ENCODE measurements at places on chromosomes 7 and 10.

DNA sequence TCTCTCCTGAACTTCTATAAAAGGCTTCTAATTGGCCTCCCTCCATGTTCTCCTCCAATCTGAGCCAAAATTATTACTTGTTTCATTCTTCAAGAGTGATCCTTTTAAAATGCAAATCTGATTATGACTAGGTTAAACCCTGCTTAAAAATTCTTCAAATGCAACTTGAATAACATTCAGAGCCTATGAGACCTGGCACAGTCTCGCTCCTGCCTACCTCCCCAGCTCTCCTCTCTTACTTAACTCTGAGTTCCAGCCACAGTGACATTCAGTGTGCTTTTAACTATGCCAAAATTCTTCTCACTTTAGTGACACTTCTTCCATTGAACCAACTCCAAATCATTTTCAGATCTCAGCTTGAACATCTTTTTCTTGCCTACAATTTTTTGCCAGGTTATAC lies 68.8 kb downstream of the TMEM168 start:
- no peak for DNase-seq

DNA sequence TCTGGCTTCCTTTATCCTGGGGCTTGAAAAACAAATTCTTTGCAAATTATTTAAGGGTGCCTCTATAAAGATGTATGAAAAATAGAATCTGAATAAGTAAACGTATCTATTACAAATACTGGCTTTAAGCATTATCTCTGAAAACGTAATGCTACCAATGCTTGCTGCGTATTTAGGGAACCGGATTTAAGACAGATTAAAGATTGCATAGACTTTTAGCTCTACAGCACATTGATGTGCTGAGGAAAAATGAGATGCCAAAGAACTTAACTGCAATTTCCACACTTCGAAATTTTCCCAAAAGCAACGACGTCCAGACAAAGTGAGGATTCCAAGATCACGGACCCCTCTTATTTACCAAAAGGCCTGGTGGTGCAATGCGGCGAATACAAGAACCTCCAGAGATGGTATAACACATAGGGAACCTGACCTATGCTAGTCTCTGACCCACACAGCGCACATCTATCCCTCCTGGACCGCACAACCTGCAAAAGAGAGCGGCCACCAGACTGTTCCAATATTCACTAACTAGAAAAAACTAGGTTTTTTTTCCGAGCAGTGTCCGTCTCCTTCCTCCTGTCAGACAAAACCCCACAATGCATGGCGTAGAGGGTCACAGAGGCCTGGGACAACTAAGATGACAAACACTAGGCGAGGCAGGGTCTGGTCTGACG lies 34.3 kb upstream of the PHF14 start:
- no peak for DNase-seq

GRCh38 chr10:43292755-43293676 lies 26.2 kb upstream of the RASGEF1A start:
- DNase-seq: no peak

DNA sequence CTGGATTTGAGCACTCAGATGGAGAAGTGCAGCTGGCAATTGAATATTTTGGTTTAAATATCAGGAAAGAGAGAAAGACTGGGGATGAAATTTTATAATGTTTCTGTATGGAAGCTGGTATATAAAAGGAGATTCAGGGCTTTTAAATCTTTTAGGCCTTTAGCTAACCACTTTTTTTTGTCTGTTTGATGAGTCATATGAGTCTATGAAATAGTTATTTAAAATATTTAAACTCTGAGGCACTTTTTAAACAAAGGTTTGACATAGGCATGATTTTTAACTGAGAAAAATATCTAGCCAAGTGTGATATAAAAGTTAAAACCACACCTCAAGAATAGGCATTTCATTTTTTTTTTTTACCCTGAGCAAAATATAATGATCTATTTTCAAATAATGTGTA lies 944.3 kb downstream of the GATA3 start:
- no peak for DNase-seq

- DNase-seq: no peak
These were observed 765.1 kb downstream of the SUGCT start for GRCh38 chr7:40899636-40900507.

DNA sequence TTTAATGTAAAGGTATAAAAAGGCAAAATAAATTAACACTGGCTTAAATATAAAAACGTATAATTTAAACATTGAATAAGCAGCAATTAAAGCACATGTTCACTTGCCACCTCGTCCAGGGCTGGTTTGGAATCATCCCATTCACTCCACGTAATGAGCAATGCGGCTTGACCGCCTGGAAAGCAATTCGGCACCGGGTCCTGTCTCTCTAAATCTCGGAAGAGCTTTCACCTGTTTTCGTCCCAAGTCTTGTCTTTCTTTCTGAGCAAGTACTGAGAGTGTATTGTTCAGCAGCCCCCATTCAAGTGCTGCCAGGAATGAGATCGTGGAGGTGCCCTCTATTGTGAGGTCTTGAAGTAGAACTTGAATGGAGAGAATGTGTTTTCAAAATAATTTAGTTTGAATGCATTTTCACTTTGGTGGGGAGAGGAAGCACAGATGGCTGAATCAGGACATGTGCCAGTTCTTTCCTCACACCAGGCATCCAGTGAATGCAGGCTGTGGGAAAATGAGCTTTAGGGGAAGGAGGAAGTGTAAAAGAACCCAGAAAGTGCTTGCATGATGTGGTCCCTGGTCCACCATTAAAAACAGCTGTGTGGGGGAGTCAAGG lies 515.2 kb downstream of the REEP3 start:
- no peak for DNase-seq

DNA sequence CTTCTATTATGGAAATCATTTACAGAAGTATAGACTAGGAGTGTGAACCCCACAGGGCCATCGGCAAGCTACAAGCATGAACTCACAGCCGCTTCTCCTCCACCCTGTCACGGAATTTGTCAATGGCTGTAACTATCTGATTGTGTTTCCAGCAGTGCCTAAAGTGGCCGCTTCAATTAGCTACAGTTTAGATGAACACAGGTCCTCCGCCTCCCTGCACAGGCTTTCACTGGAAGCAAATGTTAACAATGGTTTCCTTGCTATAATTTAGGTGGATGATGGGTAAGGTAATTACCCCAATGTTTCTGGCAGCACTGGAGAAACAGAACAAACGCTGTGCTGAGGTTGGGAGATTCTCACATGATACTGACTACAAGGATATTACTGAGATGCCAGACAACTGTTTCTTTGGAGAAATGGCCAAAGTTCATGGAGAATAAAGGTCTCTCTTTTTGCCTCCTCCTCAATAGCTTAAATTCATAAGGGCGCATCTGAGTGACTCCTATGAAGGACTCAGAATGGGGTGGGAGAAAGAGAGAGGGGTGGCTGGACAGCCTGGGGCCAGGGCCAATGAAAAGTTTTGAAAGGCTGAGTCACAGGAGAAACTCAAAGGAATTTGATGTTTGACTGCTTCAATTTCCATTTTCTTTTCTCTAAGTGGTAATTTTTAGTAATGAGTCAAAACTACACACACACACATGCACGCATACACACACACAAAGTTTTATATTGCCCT lies 78.9 kb downstream of the SVIL start:
- no peak for DNase-seq

- DNase-seq: no peak
These were observed at the start of gene NFE2L3 for GRCh38 chr7:26151953-26152781. Gene NFE2L3, plus strand, starts transcription at chr7:26152198. Its CDS starts 301 bp downstream, at chr7:26152499.

Measured in cortex of kidney (tissue), 1 donor.